Pulmonary artery endothelial cell (primary cell): ENCODE measurements at places on chromosomes 4 and X. TPM values are rescaled to one million over a fixed set of nuclear protein-coding genes. Genes with fewer than 3 reads are reported as not detected.

The HOPX gene
- 0.21 and 28.1 TPM in 2 replicates for total RNA-seq

- DNase-seq: no peak
Observed at GRCh38 chr4:86657910-86658309, 63.8 kb downstream of the PTPN13 start.

- no peak for DNase-seq
Observed at GRCh38 chr4:31682796-31683195, 962.6 kb downstream of the PCDH7 start.

The SH3RF1 gene
- total RNA-seq: 18.4 and 21.3 TPM in 2 replicates

The SPARCL1 gene
- total RNA-seq: under 0.01 and 0.88 TPM in 2 replicates

The F11 gene
- not detected in 2 replicates for total RNA-seq
